ENCODE measurements at places on chromosomes 4 and X.

DNA sequence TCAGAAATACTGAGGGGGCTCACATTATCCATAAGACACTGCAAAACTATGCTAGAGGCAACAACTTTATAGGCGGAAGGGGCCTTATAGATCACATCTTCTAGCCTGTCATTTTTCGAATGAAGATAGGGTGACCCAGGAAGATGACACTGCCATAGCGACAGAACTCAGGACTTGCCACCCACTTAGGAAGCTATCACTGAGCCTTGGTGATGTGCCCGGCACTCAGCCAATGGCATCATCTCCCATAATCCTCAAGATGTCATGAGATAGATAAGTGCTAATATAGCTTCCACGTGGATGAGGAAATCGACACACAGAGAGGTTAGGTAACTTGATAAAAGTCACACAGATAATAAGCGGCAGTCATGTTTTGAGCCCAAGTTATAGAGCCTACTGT, 346.6 kb downstream of the DHX15 start:
- no peak for DNase-seq

GRCh38 chr4:6974138-6974848, 64.7 kb downstream of the TBC1D14 start:
- DNase-seq: peak; percentile 96

DNA sequence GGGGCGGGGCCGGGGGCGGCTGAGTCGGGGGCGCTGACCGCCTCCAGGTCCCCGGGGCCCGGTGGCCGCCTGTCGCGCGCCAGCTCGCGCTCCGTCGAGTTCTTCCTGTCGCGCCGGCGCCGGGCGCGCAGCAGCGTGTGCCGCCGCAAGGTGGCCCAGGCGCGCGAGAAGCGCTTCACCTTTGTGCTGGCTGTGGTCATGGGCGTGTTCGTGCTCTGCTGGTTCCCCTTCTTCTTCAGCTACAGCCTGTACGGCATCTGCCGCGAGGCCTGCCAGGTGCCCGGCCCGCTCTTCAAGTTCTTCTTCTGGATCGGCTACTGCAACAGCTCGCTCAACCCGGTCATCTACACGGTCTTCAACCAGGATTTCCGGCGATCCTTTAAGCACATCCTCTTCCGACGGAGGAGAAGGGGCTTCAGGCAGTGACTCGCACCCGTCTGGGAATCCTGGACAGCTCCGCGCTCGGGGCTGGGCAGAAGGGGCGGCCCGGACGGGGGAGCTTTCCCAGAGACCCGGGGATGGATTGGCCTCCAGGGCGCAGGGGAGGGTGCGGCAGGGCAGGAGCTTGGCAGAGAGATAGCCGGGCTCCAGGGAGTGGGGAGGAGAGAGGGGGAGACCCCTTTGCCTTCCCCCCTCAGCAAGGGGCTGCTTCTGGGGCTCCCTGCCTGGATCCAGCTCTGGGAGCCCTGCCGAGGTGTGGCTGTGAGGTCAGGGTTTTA, 1.5 kb downstream of the ADRA2C start:
- peak; percentile 85 for DNase-seq

DNA sequence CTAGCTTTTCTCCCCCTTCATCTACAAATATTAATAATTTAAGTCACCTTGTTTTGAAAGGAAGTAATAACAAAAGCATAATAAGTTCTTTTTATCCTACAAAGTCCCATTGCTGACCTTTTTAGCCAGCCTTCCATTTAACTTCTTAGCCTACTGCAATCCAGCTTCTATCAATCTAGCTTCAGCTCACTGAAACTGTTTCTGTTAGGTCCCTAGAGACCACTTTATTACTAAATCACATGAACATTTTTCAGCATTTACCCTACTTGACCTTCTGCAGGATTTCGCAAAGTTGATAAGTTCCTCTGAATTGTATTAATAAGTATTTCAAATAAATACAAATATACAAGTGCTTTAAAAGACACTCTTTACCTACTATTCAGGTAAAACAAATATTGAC, 186.5 kb downstream of the ANTXR2 start:
- no peak for DNase-seq

GRCh38 chrX:137547291-137547690, 18.6 kb upstream of the ZIC3 start:
- peak; percentile 70 for DNase-seq

DNA sequence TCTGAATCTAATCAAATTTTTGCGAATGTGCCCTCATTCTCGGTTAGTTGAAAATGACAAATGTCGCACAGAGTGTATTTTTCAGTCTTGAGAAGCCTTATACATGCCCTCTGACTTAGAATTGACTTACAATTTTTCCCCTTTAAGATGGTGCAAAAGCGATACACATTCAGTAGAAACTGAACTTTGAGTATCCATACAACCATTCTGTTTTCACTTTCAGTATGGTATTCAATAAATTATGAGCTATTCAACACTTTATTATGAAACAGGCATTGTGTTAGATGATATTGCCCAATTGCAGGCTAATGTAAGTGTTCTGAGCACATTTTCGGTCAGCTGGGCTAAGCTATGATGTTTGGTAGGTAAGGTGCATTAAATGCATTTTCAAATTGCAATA, 43.4 kb downstream of the SLC9A7 start:
- no peak for DNase-seq

DNA sequence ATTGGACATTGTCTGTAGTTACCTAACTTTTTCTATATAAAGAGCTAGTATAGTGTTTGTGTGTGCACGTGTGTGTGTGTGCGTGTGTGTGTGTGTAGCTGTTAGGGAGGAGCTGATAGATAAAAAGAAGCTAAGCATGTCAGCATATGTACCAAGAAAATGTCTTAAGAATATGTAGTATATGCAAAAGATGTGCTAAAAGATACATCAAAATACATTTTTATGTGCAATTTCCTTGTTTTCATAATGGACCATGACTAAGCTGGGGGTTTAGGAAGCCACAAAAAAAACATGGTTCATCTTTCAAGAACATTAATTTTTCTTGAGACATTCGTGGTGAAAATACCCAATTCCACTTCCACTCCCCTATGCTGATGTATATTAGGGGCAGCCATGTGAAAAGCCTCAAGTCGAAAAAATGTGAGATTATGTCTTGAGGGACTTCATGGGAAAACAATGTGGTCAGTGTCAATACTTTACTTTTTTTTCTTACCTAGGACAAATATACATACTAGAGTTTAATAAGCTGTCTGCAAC, 1599.7 kb downstream of the ARAP2 start:
- no peak for DNase-seq

- DNase-seq: no peak
Observed at GRCh38 chrX:134167591-134168203, 69.3 kb upstream of the CCDC160 start.

All from endodermal cell (in vitro differentiated cells).